H9 (cell line): ENCODE measurements at places on chromosomes 12 and 14. TPM values are rescaled to one million over a fixed set of nuclear protein-coding genes. Genes with fewer than 3 reads are reported as not detected.
A peak's percentile ranks its signal among the peaks of the same experiment; 100 is the strongest.

The SPTB gene
- total RNA-seq, result 2.3 and 3.1 TPM in 2 replicates

- no peak for DNase-seq
Observed at GRCh38 chr14:71465316-71465715, 466.9 kb upstream of the RGS6 start.

The CREBL2 gene
- 18.1 and 18.3 TPM in 2 replicates for total RNA-seq

- peak; percentile 80 for DNase-seq
Observed at GRCh38 chr12:6215932-6216494, 15.8 kb downstream of the CD9 start.

The TSPAN19 gene
- total RNA-seq, result not detected in 2 replicates

- no peak for DNase-seq
Observed at GRCh38 chr12:125528281-125528680, 463.0 kb downstream of the AACS start.

GRCh38 chr12:111569363-111570083 is 29.6 kb downstream of the ATXN2 start:
- DNase-seq, result peak; percentile 18

The TOMM20L gene
- not detected in 2 replicates for total RNA-seq

The CLBA1 gene
- 2.4 and 3.0 TPM in 2 replicates for total RNA-seq

DNA sequence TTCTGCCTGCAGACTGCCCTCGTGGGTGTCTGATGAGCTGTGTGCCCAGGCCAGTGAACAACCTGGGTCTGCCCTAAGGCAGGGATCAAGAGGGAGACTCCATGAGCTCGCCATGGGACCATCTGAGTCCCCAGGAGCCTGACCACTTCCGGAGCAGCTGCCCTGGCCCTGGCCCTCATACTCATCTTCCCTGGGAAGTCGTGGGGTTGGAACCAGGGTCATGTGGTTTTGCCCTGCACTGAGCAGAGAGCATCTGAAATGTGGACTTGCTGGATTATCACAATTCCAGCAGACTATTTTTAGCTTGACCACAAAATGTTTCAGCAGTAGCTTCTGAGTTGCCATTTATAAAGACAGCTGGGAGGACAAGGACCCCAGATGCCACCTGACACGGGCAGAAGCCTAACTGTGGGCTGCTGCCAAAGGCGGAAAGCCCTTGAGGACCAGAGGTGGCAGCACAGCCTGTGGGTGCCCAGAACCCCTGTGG is 6.7 kb downstream of the BTBD6 start:
- DNase-seq, result peak; percentile 17

DNA sequence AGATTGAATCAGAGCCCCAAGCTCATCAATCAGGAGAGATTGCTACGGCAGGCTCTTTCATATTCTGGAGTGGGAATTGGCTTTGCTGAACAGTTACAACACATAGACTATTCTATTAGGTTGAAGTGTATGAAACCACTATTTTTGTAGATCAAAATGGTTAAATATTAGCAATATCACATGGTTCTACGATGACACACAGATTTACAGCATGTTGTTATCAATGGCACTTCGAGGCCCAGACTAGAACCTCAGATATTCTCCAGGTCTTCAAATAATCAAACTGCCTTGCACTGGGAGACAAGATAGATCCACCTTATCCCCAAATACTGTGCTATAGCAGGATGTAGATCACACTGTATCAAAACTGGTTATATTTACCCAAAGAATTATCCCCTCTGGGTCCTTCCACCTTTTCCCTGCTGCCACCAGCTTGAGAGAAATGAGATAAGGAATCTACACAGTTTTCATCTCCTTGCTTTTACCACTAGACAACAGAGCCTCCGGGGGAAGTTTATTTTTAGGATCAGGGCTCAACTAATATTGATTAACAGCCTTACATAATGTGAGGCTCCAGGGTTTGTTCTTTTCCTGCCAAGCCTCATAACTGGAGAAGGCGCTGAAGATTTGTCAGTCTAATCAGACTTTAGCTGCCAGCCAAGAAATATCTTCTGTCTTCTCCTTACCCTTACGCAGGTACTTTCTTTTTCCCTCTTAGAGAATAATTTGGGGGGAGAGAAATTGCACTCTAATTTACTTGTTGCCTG is 507.1 kb downstream of the DIO2 start:
- no peak for DNase-seq

DNA sequence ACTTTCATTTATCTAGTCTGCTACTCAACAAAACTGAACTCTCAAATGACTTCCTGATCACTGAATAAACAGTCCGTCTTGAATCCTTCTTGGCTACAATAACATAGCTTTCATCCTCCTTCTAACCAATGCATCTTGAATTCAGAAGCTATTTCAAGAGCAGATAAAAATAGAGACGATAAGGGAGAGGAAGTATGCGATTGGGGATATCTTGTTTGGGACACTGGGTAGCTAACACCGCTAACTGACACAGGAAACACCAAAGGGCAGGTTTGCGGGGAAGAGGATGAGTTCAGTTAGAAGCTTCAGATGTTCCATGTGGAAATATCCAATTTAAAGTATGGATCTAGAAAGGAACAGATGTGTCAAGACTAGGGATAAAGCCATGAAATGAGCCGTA is 102.5 kb downstream of the SLC41A2 start:
- DNase-seq, result no peak

The GPD1 gene
- total RNA-seq, result 0.70 and 1.2 TPM in 2 replicates

The KRT86 gene
- not detected in 2 replicates for total RNA-seq

DNA sequence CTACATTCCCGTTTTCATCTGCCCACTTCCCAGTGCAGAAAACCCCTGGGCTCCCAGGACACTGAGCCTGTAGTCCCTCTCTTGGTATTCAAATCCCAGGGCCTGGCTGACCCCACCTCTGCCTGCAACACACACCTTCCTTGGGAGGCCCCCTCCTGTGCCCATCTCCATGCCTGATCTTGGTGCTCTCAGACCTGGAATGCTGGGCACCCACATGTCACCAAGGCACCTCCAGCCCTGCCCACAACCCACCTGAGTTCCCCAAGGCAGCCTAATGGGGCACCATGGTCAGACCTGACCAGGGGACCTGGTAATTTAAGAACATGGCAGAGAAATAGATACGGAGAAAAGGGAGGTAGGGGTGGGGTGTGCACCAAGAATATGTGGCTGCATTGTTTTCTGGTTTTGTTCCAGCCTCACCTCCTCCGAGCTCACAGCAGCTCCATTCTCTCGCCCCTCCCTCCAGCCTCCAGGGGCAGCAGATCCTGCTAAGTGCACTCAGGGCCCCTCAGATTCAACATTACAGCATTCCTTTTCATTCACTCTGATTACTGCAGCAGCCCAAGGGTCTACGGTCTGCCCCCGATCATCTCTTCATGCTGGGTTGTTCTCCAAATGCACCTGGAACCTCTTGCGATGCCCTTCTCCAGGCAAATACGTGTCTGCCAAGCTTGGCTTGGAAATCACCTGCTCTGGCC is 9.2 kb upstream of the HSP90AA1 start:
- no peak for DNase-seq

The OTX2 gene
- total RNA-seq, result 193 and 195 TPM in 2 replicates

GRCh38 chr12:6373022-6373787 is 2.2 kb downstream of the SCNN1A start:
- DNase-seq, result no peak

- DNase-seq, result no peak
Observed at GRCh38 chr12:88529531-88530488, 50.5 kb downstream of the KITLG start.

- no peak for DNase-seq
Observed at GRCh38 chr14:77099425-77100167, 1.5 kb downstream of the CIPC start.

The TAS2R46 gene
- 0.88 and 1.2 TPM in 2 replicates for total RNA-seq

DNA sequence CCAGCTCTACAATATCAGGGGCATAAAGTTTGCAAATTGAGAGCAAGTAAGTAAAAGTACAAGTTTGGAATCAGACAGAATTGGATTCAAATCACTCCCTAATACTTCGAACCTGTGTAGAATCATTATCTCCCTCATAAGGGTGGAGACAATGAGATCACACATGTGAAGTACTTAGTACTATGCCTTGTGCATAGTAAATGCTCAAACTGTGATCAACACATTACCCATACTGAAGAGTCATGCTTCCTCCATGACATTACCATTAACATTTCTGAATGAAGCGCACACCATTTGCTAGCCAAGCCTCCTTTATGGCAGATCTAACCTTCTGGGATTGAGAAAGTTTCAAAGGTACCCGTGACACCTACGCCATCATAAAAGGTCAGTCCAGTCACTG is 26.6 kb upstream of the NRDE2 start:
- no peak for DNase-seq

The TDRD9 gene
- total RNA-seq, result not detected in 2 replicates

DNA sequence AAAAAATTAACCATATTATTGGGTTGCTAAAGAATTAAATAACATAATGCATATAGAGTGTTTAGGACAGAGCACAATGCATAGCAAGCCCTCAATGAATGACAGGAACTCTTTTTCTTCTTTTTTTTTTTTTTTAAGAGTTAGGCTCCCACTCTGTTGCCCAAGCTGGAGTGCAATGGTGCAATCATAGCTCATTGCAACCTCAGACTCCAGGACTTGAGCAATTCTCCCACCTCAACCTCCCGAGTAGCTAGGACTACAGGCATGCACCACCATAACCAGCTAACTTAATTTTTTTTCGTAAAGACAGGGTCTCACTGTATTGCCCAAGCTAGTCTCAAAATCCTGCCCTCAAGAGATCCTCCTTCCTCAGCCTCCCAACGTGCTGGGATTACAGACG is 20.5 kb upstream of the MTERF2 start:
- no peak for DNase-seq

The PCNX1 gene
- total RNA-seq, result 48.0 and 48.6 TPM in 2 replicates

The EPYC gene
- total RNA-seq, result not detected in 2 replicates

- no peak for DNase-seq
Observed at GRCh38 chr14:100120522-100121269, 38.7 kb downstream of the DEGS2 start.

DNA sequence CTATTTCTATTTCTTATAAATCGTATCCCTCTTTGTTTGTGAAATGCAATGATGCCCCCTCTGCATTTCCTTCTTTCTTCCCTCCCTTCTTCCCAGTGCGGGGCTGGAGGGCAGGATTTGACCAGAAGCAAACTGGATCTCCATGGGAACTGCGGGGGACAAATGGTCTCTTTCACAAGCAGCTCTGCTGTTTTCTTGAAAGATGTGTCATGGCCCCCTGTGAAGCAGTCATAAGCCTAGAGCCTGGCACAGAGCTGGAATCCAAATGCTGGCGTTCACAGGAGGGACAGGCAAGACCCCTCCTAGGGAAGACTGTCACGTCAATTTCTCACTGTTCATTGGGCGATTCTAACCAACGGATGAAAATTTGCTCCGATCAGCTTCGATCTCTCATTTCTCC is 203.5 kb upstream of the NOS1 start:
- no peak for DNase-seq

- DNase-seq, result peak; percentile 74
Observed at GRCh38 chr12:442235-442884, 17.4 kb upstream of the B4GALNT3 start.

GRCh38 chr12:31849090-31849687 is 110.0 kb upstream of the RESF1 start:
- DNase-seq, result no peak

DNA sequence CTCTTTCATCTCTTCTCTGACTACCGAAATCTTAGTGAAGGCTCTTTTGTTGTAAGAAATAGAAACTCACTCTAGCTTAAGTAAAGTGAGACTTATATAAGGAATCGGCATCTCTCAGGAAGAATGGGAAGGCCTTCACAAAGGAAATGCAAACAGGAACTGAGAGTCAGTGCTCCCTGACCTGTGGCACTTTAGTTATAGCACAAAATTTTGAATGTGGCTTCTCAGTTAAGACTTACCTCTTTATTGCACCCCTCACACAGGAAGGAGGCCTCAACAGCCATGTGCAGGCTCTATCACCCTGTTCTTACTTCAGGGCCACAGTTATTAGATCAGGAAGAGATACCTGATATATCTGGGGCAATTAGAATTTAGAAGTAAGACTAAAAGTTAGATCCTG is 224.7 kb upstream of the EGLN3 start:
- no peak for DNase-seq
